ENCODE measurements at places on chromosomes 4 and X.

GRCh38 chrX:43562372-43562771 lies 93.7 kb upstream of the MAOA start:
- DNase-seq: no peak

- no peak for DNase-seq
These were observed 102.0 kb upstream of the GATB start for GRCh38 chr4:151862766-151863165.

GRCh38 chr4:26826721-26827120 lies 33.9 kb upstream of the STIM2 start:
- DNase-seq: no peak

DNA sequence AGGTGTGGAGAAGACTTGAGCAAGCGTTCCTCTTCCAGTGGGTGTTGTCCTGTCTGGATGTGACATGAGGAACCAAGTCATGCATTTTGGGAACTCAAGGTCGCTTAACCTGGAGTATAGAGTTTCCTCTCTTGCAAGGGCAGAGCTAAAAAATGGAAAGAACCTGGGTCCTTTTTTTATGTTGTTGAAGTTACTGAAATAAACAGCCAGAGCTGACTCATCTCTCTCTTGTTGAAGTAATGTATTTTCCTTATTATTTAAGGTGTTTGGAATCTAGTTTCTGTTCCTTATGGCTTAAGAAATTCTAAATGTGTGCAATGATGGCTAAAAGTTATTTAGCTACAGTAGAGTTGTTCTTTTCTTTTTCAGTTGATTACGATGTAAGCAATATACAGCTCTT lies 314.5 kb downstream of the CAMK2D start:
- no peak for DNase-seq

GRCh38 chr4:183362916-183363542 lies 40.8 kb upstream of the CLDN24 start:
- DNase-seq: no peak

GRCh38 chr4:69896530-69897116 lies 34.2 kb upstream of the CSN1S1 start:
- DNase-seq: no peak

GRCh38 chrX:109967156-109967555 lies 35.8 kb upstream of the TMEM164 start:
- no peak for DNase-seq

DNA sequence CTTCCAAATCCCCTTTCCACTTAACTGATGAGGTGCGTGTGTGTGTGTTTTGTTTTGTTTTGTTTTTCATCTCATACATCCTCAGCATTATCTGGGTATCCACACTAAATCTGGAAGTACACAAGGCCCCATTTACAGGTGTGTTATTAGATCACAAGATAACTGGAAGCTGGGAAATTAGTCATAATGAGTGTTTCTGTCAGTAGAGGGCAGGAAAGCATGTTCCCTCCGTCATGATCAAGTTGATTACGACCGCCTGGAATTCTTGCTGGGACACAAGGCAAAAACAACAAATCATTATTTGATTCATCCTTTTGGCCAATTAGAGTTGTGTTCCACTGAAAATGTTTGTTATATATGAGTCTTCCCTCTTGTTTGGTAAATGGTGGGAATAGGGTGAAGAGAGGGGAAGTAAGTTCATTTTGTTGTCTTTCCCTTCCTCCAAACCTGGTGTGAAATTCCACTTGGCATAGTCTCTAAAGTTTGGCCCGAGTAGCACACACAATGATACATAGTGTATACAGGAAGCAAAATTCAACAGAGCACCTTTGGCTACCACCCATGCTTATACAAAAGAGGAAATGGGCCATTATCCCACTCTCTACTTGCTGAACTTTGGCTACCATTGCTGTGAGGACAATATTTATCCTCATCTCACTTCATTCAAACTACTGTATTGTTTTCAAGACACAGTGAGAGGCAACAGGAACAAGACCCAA lies 33.3 kb upstream of the TLL1 start:
- DNase-seq: no peak

DNA sequence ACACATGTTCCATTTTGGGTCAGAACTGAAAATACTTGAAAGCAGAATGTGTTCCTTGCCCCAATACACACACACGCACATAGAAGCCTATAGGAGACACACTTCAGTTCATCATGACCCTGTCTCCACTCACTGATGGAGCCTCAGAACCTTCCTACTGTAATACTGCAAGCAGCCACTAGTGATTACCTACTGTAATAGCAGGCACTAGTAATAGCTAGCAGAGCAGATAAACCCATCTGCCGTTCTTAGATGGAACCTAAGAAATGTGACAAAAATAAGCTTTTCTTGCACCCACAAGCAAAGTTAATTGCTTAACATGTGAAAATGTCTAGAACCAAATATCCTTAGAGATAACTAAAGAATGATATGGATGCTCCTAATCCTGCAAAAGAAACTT lies 13.6 kb downstream of the AMTN start:
- no peak for DNase-seq

DNA sequence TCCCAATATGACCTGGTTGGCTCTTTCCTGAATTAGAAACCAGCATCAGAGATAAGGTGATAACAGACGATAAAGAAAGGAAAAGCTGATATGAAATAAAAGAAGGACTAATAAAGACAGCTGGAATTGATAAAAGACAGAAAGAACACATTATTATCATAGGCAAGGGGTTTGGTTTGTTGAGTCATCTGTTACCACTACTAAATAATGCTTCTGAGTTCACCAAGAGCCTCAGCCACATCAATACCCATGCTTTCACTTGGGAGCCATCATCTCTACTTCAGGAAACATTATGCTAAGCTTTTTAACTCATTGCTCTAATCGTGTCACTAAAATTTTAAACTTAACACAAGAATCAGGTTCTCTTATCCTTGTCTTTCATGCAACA lies 27.6 kb downstream of the ANXA5 start:
- no peak for DNase-seq

GRCh38 chr4:288891-289290 lies 16.4 kb downstream of the ZNF732 start:
- DNase-seq: no peak

DNA sequence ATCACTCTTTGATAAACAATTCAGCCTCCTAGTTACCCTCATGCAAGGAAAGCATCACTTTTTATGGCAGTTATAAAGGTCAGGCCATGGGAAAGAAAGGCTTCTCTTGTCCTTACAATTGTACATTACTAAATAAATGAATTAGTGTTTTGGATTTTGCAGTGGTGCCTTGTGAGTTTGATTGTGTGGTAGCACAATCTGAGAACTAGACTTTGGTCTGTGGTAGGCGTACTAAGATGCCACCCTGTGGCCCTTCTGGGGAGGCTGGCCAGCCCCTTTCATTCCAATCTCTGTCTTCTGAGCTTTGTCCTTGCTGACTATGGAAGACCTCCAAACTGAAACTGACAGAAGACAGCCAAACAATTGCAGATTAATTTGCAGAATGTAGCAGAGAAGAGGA lies 14.6 kb upstream of the HNRNPD start:
- DNase-seq: no peak

GRCh38 chr4:38855466-38855865 lies 1.2 kb downstream of the TLR6 start:
- no peak for DNase-seq

- DNase-seq: no peak
These were observed 45.5 kb downstream of the OPHN1 start for GRCh38 chrX:68387776-68388175.

- no peak for DNase-seq
These were observed 176.2 kb downstream of the FSTL5 start for GRCh38 chr4:161987611-161988010.

DNA sequence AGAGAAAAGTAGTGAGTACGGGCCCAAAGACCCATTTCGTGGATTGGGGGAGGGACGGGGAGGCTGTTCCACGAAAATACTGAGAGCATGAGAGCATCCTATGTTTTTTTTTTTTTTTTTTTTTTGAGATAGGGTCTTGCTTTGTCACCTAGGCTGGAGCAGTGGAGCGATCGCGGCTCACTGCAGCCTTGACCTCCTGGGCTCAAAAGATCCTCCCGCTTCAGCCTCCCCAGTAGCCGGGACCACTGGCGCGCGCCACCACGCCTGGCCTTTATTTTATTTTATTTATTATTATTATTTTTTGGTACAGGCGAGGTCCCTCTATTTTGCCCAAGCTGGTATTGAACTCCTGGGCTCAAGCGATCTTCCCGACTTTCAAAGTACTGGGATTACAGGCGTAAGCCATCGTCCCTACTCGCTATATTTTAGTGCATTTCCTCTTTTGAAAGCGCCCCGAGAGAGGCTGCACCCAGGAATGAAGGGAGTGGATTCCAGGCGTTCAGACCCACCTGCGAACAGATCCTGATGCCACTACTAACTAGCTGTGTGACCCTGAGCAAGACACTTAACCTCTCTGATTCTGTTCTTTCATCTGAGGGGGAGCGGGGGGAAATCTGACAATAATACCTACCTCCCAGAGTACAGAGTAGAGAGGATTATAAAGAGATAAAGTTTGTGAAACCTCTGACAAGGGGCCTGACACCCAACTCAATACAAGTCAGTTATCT lies 5.4 kb upstream of the MSX1 start:
- DNase-seq: no peak
